Mammary epithelial cell (primary cell): ENCODE measurements at places on chromosomes 7 and 10. TPM values are rescaled to one million over a fixed set of nuclear protein-coding genes. Genes with fewer than 3 reads are reported as not detected.

DNA sequence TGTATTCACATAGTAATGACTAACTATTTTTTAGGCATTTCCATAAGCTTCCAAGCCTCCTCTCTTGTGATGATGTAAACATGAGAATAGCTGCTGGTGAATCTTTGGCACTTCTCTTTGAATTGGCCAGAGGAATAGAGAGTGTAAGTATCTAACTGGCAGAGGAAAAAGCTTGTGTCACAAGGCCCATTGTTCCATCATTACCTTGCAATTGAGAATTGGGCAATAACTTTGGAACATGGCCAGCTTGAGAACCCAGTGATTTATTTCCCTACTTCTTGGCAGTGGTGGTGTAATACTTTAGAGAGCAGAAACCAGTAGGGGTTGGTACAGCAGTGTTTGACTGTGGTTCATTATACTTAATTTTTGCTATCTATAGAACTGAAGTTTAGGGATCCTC, 12.0 kb downstream of the IFRD1 start:
- DNase-seq, result peak; percentile 93

DNA sequence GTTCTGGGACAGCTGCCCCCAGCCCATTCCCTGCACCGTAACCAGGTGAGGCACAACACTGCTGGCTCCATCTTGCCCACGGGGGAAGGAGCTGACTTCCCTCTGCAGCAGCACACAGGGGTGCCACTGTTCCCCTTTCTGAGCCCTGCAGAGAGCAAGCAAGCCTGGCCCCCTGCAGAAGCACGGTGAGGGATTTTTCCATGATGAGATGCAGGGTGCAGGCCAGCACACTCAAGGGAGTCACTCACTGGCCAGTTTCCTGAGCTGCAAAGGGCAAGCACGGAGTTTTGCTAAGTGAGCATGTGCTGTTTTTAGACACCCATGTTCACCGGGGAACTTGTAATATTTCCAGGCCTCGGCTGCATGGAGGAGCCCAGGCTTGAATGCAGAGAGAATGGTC, 176.6 kb downstream of the PIP4K2A start:
- DNase-seq, result no peak

- DNase-seq, result no peak
These were observed 118.0 kb upstream of the KMT2C start for GRCh38 chr7:152553671-152554317.

SLC18A3 gene
- not detected for polyA plus RNA-seq

DNA sequence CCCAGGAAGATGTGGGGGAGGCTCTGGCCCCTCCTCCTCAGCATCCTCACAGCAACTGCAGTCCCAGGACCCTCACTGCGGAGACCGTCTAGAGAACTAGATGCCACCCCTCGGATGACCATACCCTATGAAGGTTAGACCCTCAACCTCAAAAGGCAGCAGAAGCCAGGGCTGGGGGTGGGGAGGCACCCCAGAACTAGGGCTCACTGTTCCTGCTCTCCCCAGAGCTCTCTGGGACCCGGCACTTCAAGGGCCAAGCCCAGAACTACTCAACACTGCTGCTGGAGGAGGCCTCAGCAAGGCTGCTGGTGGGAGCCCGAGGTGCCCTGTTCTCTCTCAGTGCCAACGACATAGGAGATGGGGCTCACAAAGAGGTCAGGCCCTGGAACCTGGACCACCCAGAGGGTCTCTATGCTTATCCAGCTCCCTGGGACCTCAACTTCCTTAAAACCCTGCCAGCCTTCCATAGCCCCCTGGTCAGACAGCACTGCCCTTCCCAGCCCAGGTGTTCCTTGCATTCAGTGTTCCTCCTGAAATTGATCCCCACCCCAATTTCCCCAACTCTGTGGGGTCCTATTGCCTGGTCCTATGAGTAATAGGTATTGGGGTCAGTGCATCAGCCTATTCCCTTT, 3.7 kb downstream of the SEMA4G start:
- no peak for DNase-seq

DNA sequence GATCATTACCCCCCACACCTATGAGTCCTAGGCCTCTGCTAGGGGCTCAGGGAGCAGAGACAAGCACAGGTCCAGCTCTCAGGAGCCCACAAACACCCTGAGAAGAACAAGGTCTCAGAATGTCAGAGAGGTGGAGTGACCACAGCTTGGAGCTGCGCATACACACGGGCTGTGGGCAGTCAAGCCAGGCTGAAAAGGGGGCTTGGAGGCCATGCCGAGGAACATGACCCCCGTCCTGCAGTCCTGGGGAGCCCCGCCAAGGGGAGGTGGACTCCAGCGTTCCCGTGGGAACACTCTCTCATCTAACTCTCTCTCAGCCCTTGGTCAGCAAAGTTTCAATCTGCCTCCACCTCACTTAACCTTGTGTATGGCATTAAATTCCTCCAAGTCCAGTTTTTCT, 7.8 kb upstream of the MMP21 start:
- DNase-seq, result no peak

MYO1G gene
- 0.02 TPM for polyA plus RNA-seq
